ENCODE measurements at places on chromosomes 1 and 21. TPM values are rescaled to one million over a fixed set of nuclear protein-coding genes. Genes with fewer than 3 reads are reported as not detected.

Gene GREM2
- total RNA-seq = 0.03 TPM

Gene WDR4
- 18.5 TPM for total RNA-seq

Gene ESRRG
- 0.02 TPM for total RNA-seq

Gene SMCP
- not detected for total RNA-seq

- DNase-seq = no peak
Measured at GRCh38 chr1:59125154-59125553, 171.7 kb upstream of the FGGY start.

GRCh38 chr1:229624521-229625070 is 1.3 kb downstream of the TAF5L start:
- no peak for DNase-seq

GRCh38 chr1:17839641-17840196 is 84.6 kb downstream of the ACTL8 start:
- no peak for DNase-seq

DNA sequence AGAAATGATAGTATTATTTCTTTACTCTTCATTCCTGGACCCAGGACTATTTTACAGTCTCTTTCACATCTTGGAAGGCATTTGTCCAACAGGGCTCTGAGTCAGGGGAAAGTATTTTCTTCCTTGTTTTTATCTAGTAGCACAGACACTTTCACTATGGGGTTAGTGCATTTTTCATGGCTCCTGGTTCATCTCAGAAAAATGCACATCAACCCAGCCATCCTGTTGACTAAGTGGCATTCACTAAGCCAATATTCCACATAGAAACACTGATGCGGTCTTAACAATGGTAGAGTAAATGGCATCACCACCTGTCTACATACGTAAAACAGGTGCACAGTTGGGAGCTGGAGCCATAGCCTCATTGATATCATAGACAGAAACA is 87.4 kb upstream of the C1orf21 start:
- peak; percentile 75 for DNase-seq

All from A172 (cell line).